ENCODE measurements at places on chromosomes 1 and 21. TPM values are rescaled to one million over a fixed set of nuclear protein-coding genes. Genes with fewer than 3 reads are reported as not detected.

PLA2G5 gene
- 0.78 TPM for total RNA-seq

- DNase-seq, result no peak
Observed at GRCh38 chr1:230698130-230698529, 15.8 kb downstream of the AGT start.

- DNase-seq, result no peak
Observed at GRCh38 chr1:25890239-25891034, 14.9 kb upstream of the PAQR7 start.

DNA sequence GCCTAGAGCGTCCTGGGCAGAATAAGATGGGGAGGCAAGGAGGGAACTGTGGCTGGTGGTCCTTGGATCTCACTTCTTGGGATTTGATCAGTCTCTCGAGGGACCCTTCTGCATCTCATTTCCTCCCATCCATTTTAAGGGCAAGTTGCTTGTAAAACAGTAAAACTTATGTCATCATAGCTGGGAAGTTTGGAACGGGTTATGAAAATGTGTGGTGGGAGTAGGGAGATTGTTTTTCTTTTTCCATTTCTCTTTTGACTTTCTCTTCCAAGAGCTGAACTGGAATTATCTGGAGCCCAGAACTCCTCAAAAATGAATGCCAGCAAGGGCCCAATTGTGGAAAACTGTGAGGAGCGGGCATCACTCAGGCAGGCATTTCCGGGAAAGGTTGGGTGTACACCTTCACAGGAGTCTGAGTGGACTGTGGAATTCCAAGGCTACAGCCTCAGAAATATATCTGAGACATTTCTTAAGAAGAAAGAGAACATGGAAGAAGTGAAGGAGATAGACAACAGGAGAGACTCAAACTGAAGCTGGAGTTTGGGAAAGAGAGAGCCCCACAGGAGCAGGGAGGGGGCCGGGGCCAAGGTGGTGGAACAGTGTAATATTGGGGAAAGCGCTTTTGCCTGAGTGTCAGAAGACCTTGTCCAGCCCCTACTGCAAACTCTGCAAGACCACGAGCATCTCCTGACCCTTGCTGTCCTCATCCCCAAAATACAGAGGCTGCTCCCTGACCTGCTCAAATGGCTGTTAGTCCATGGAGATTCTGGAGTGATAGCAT lies 185.1 kb downstream of the FOXD2 start:
- DNase-seq, result peak; percentile 70

C1QA gene
- 23.2 TPM for total RNA-seq

- no peak for DNase-seq
Observed at GRCh38 chr1:159084867-159085266, 8.3 kb upstream of the AIM2 start.

PLPP3 gene
- total RNA-seq, result 33.6 TPM

- peak; percentile 65 for DNase-seq
Observed at GRCh38 chr1:103525114-103525606, 339 bp upstream of the RNPC3 start.

DNA sequence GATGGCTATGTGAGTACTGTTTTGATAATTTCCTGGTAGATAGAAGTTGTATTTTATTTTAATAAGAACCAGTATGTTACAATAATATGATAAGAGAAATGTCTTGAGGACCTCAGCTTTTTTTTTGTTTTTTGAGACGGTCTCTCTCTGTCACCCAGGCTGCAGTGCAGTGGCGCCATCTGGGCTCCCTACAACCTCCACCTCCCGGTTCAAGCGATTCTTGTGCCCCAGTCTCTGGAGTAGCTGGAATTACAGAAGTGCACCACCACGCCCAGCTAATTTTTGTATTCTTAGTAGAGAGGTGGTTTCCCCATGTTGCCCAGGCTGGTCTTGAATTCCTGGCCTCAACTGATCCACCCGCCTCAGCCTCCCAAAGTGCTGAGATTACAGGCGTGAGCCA lies 968.1 kb upstream of the ADGRL4 start:
- no peak for DNase-seq

DNA sequence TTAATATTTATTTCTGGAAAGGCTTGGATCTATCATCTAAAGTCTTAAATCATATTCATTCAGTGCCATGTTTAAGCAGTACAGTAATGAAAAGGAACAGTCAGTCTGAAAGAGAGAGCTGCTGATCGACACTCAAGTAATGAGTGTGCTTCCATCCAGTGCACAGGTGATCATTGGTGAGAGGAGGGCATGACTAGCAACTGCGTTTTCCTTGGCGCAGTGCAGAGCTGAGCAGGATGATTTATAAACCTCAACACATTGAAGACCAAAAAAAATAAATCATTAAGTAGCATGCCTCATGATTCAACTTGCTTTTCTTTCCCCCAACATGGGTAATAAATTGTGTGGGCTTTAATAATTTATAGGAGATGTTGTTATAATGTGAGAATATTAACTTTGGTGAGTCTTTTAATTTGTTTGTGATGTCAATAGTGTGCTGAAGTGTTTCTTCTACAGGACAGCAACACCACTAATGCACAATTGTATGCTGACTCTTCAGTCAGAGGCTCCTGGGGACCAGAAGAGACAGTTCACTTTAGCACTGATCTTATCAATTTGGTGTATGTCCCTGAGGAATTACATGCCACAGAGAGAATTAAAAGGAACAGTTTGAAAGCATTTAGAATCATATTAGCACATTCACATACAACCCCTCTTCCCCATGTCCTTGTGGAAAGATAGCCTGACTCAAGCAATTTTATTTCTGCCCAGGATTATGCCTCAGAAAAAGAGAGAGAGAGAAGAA lies 199.7 kb upstream of the ADGRL2 start:
- DNase-seq, result no peak

DNA sequence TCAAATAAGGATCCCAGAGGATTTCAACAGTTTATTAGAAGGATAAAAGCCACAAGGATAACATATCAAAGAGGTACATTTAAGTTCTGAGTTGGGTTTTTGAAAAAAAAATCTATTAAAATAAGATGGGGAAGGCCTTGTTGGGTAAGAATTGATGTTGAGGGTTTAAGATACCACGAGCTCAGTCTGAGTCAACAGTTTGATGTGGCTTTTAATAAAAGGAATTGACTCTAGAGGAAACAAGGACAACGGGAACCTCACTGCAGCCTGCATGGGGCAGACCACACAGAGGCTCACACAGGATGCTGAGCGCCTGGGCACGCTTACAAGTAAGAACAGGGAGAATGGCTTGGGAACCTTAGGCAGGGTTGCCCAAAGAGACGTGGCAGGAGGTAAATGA lies 107.5 kb downstream of the TIAM1 start:
- DNase-seq, result no peak
